ENCODE measurements at places on chromosomes 11 and 22.

DNA sequence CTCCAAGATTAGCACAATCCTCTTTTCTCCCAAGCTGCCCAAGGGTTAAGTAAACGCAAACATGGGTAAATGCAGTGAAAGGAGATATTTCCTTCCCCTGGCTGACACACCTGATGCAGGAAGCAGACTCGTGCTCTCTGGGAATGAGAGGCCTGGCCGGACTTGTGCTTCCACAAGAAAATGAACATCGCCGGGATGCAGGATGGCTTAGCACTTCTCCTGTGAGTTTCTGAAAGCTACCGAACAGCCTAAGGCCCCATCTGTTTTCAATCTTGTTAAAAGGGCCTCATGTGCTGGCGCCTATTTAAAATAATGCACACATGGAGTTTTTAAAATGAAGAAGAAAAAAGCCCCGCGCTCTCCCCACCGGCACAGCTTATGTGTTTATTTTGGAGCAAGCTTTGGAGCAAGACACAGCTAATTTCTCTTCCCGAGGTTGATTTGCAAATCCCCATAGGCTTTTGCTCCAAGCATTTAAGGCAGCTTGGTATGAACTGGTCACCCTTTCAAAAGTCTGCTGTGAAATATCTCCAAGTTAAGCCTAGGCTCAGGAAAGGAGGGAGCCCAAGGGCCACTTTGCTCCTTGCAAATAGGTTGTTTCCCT lies 100.9 kb downstream of the SYN3 start:
- DNase-seq, result no peak

DNA sequence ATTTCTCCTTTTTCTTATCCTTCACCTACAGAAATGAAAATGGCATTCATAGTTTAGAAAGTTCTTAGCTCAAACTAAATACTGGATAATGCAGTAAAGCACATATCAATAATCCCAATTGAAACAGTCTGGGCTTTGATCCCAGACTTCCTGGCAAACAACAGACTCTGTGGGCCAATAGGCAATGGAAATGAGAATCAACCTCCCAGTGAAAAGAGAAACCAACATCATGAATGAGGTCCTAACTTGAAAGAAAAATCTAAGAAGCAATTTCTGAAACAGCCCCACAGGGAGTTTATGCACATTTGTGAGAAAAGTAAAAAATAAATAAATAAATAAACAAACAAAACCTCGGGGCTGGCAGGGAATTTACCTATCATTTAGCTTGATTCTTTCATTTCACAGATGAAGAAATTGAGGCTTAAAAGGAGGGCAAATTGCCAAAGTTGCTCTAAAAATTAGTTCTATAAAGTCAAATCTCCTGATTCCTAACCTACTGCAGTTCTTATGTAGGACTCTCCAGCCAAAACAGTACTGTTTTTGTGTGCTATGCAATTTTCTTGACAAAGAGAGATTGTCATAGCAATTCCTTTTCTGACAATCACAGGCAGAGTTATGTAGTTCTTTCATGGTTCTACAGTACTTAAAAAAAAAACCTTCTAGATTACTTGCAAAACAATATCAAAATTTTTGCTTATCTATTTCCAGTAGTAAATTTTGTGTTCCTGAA lies 265.8 kb downstream of the GRM5 start:
- DNase-seq, result no peak

DNA sequence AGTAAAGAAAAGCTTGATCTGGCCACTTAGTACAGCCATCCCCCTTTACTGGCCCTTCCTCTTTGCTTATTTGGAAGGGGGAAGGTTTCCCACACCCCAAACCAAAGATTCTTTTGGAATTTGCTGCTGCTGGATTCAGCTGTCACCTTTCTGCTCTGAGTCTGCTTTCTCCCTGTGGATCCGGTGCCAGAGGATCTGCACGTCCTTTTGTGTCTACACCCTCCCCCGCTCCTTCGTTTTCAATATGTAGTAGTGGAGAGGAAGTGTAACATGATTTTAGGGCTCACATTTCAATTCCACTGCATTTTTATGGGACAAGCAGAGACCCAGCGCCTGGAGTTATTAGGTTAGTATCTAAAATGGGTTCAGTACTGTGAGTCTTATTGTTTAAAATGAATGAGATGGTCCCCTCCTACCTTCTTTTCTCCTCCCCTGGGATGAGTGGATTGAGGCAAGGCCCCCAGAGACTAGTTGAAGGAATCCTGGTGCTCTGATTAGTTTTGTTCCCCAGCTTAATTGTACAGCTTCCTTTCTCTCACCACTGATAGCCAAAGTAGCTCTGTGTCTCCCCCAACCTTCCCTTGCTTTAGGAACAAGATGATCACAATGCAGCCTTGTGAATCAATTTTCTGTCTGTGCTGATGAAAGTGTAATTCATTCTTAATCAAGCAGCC lies 30.5 kb upstream of the CABP7 start:
- no peak for DNase-seq

- peak; percentile 31 for DNase-seq
Observed at GRCh38 chr11:83827940-83828554, 541.9 kb upstream of the CCDC90B start.

DNA sequence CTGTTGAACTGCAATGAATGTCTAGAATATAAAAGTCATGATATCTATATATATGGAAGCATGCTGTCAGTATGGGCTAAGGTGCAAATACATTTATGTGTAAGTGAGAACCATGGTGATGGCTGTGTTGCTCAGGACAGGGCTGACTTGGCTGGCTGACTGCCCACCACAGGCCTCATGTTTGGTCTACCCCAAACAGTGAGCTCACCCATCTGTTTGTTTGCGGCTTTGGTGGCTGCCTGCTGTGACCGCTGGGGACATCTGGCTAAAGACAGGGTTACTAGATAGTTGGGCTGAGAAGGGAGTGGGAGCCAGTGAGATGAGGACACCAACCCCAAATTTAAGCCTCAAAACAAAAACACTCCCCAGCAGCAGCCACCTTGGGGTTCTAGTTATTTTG lies 6.3 kb downstream of the CD44 start:
- no peak for DNase-seq

DNA sequence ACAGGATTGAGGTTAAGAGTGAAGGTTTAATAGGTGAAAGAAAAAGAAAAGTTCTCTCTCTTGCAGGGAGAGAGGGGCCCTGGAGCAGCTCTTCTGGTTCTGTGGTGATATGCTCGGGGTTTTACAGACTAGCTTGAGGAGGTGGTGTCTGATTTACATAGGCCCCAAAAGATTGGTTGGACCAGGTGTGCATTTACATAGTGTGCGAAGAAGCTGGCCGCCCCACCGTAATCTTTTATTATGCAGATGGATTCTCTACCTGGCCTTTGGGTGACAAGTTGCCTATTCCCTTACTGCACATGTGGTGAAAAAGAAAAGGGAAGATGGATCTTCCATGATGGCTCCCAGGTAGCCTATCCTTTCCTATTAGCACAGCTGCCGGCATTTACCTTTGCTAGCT lies 219.9 kb upstream of the GRIA4 start:
- DNase-seq, result no peak

DNA sequence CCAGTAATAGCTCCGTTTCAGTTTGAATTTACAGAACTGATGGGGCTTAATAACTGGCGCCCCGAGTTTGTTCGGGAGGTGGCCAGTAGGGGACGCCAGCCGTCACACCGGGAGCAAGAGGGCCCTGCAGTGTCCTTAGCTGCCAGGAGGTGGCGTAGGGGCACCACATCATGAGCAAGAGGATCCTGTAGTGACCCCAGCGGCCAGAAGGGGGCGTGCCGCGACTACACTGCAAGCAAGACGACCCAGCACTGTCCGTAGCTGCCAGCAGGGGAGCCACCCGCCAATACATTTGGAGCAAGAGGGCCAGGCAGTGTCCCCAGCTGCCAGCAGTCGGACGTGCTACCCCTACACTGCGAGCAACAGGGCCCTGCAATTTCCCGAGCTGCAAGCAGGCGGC lies 663.7 kb upstream of the B3GAT1 start:
- no peak for DNase-seq

DNA sequence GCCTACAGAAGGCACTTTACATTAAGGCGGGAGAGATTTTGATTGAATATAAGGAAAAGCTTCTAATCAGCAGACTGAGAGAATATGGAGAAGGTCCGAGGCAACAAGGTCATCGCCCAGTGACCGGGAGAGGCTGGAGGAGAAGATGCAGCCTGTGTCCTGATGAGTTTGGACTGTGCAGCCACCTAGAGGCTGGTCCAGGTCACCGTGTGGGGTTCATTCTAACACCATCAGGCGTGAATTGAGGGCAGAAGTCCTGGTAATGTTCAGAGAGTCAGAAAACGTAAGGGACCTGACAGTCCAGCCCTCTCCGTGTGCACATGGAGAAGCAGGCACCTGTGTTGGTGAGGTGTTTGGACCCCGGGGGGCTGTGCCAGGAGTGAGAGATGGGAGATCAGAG lies 102.7 kb downstream of the FEZ1 start:
- no peak for DNase-seq

GRCh38 chr11:68997124-68997994 lies 15.7 kb downstream of the MRGPRF start:
- no peak for DNase-seq

DNA sequence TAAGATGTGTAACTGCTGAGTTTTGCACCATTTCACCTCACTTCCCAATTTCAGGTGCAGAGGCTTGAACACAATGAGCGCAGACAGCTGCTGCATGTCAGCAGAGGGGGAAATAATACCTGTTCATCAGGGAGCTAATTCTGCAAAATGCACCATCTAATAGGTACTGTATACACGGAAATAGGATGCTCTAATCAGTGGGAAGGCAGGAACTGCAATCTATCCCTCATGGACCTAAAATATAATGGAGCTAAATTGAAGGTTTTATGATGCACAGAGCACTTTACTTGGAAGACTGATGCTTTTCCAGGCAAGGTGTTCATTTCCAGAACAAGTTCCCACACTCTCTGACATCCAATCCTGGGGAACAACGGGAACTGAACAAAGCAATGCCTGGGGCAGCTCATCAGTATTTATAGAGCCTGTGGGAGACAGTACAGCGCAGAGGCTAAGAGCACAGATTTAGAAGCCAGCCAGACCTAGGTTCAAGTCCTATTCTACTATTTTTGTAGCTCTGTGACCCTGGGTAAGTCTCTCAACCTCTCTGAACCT lies 78.5 kb downstream of the TENM4 start:
- DNase-seq, result no peak

DNA sequence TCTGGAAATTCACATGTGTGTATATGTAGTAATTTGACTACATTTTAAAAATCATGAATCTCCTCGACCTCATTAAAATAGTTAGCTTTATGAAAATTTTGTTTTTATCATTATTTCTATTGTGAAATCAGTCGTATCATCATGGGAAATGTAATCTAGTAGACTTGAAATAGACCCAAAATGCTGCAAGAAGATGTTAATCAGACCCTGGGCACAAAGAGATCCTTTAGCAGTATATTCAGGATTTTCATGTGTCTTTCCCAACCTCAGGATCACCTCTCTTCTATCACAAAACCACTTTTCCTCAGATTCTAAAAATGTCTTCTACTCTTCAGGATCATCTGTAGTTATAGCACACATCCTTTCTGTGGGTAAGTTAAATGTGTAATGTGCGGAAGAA lies 74.9 kb upstream of the ADSL start:
- DNase-seq, result no peak

- no peak for DNase-seq
Observed at GRCh38 chr11:12507391-12507790, 130.0 kb downstream of the PARVA start.

GRCh38 chr11:67418476-67419281 lies 3.2 kb downstream of the CARNS1 start:
- DNase-seq, result no peak

DNA sequence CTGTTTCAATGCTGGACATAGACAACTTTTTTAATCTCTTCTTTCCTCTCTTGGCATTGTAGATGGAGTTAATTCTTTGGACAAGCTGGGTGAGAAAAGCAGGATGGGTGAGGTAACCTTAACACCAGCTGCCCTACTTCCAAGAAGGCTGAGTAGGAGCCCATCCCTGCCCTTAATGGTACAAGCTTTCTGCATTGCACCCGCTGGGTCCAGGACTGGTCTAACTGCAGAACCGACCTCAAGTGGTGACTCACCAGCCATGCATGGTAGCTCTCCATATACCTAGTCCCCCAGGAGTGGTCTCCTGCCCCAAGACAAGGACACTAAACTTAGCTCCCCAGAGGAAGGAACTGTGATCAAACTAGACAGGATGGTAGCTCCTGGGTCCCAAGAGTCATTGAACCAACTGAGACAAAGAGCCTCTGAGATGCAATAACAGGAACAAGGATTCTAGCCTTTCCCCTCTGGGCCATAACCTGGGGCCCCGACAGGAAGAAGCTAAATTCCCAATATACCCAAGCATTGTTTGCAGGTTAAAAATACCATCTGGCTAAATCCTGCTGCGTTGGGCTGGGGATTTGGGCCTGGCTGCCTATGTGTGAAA lies 32.1 kb downstream of the RPL27A start:
- no peak for DNase-seq

DNA sequence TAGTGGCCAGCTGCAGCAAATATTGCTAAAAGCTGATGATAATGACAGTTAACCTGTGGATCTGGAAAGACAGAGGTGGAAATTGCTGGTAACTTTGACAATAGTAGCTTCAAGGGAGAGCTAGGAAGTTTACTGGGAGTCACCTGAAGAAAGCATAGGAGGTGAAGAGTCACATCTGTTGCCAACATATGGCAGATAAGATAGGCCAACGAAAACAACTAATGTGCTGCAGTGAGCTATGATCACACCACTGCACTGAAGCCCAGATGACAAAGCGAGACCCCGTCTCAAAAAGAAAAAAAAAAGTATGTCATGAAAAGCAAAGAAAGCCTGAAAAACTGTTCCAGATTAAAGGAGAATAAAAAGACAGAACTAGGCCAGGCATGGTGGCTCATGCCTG lies 4.3 kb upstream of the PRDM10 start:
- no peak for DNase-seq

GRCh38 chr11:82732734-82733443 lies 775 bp downstream of the FAM181B start:
- DNase-seq, result no peak

- DNase-seq, result no peak
Observed at GRCh38 chr22:44128958-44129618, 51.6 kb upstream of the PARVG start.
